ENCODE measurements at places on chromosomes 13 and 19. TPM values are rescaled to one million over a fixed set of nuclear protein-coding genes. Genes with fewer than 3 reads are reported as not detected.

GRCh38 chr19:52028780-52029123, 573 bp upstream of the ZNF614 start:
- H3K36me3 ChIP-seq, result peaks cover 76% of the 10 kb centered on the region
- H3K27me3 ChIP-seq, result no peaks in the 10 kb centered on the region
- peak overlapping the region; percentile 99 for H3K4me3 ChIP-seq

GRCh38 chr13:99373436-99373835, 66.2 kb upstream of the GPR183 start:
- H3K4me1 ChIP-seq, result peaks cover under 1% of the 10 kb centered on the region
- peaks cover 32% of the 10 kb centered on the region for H3K36me3 ChIP-seq
- no peak overlapping the region for H3K27ac ChIP-seq
- H3K27me3 ChIP-seq, result no peaks in the 10 kb centered on the region
- no peak for DNase-seq

The SHD gene
- total RNA-seq, result 4.4 TPM

DNA sequence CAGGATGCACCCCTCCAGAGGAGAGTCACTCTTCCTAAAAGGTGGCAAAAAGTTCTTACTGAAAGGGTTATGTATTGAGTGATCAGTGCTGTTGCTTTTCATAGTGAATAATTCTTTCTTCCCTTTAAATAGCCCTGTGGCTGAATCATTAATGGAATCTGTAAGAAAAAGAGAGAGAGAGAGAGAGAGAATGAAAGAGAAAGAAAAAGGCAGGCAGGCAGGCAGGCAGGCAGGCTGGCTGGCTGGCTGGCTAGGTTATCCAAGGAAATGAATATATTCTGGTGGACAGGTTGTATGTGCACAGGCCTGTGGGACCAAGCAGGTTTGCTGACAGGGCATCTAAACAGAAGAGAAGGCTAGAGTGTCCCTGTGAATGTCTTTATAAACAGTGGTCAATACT, 100.5 kb downstream of the DLEU7 start:
- no peaks in the 10 kb centered on the region for H3K27me3 ChIP-seq
- H3K4me3 ChIP-seq, result no peak overlapping the region
- DNase-seq, result no peak

The FZR1 gene
- 46.0 TPM for total RNA-seq

The SBSN gene
- 0.15 TPM for total RNA-seq

DNA sequence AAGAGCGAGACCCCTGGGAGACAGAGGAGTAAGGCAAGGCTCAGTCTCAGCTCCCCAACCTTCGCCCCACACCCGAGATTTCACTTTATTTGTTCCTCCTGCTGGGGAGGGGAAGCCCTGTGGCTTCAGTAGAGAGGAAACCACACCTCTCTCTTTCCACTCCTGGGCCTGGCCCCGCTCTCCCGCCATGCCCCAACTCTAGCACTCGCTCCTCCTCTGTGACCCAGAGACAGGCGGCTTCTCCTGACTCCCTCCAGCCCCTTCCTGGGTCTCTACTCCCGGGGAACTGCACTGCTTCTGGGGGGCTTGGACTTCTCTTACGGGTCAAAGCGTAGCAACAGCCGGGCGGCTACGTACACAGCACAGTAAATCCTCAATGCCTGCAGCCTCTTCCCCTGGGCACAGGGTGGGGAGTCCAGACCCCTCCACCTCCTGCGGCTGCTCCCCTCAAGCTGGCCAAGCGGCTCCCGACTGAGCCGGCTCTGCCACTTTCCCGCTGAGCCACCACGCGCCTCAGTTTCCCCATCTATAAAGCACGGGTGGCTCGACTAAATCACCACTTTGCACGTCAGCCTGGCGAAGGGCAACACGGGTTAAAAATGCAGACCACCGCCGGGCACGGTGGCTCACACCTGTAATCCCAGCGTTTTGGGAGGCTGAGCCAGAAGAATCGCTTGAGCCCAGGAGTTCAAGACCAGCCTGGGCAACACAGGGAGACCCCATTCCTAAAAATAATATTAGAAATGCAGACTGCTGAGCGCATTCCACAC, 1.4 kb downstream of the RNF126 start:
- H3K4me1 ChIP-seq, result no peaks in the 10 kb centered on the region
- H3K27ac ChIP-seq, result no peak overlapping the region
- no peaks in the 10 kb centered on the region for H3K27me3 ChIP-seq
- DNase-seq, result no peak
- H3K4me3 ChIP-seq, result peak overlapping the region; percentile 76

The LILRB4 gene
- not detected for total RNA-seq

GRCh38 chr13:52160506-52160905, 1.1 kb upstream of the NEK3 start:
- H3K4me1 ChIP-seq, result peaks cover 3% of the 10 kb centered on the region
- DNase-seq, result no peak
- H3K36me3 ChIP-seq, result no peaks in the 10 kb centered on the region
- H3K27me3 ChIP-seq, result no peaks in the 10 kb centered on the region

The PPM1N gene
- 8.1 TPM for total RNA-seq

The HPN gene
- 9.3 TPM for total RNA-seq

DNA sequence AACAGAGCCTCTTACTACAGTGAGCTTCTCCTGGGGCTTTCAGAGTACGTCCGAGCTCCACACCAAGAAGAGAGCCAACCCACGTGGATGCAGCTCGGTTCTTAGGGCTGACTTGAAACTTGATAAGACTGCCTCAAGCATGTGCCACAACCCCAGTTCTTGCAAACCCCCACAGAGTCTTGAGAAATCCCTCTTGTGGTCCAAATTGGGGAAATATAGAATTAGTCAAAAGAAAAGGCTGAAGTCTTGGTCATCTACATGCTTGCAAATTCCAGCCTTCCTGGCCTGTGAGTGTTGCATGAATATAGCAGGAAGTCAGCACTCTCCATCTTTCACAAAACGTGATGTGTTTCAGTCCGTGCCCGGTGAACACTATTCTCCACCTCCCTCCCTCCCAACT, 95.2 kb downstream of the GGACT start:
- no peak overlapping the region for H3K27ac ChIP-seq
- no peak for DNase-seq
- peaks cover 25% of the 10 kb centered on the region for H3K36me3 ChIP-seq
- no peaks in the 10 kb centered on the region for H3K27me3 ChIP-seq

The CD79A gene
- 0.39 TPM for total RNA-seq

GRCh38 chr19:29872224-29872731, 60.5 kb downstream of the CCNE1 start:
- DNase-seq, result peak; percentile 69
- H3K27ac ChIP-seq, result no peak overlapping the region
- H3K4me1 ChIP-seq, result no peaks in the 10 kb centered on the region
- peaks cover 3% of the 10 kb centered on the region for H3K27me3 ChIP-seq
- no peaks in the 10 kb centered on the region for H3K36me3 ChIP-seq
- H3K4me3 ChIP-seq, result peak overlapping the region; percentile 49

- H3K27ac ChIP-seq, result no peak overlapping the region
- H3K4me1 ChIP-seq, result no peaks in the 10 kb centered on the region
- DNase-seq, result no peak
- H3K27me3 ChIP-seq, result no peaks in the 10 kb centered on the region
Observed at GRCh38 chr13:42740753-42741152, 40.6 kb upstream of the FAM216B start.

DNA sequence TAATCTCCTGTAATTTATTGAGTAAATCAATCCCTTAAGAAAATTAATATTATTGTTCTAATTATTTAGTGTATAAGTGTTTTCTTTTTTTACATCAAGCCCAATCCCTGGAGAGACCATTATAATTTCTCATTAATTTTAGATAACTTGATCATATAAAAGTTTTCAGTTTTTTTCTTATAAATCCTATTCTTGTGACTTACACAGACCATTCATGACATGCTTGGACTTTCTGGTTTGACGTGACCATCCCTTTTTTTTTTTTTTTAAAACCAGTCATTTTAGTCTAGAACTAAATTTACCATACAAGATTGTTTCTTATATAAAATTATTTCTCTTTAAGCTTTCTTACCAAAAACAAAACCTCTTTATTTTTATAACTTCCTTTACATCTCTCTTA, 5.4 kb upstream of the MTRF1 start:
- H3K27ac ChIP-seq, result no peak overlapping the region
- no peak overlapping the region for H3K4me3 ChIP-seq
- H3K4me1 ChIP-seq, result no peaks in the 10 kb centered on the region
- DNase-seq, result no peak

DNA sequence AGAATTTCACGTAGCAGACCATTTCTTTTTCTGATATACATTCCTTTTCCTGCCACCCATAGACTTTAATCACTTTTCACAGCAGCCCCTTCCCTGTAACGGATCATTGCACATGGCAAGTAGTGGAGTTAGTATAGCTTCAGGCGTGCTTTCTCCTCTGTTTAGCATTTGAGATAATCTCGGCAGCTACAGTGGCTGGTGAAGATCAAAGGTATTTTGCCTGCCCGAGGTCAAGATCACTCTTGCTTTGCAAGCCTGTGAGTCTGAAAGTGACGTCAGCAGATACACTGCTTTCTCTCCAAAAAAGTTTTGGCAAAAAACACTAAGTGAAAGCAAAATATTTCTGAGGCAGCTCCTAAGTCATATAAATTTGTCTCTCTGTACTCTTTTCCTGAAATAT, 260.0 kb downstream of the NDFIP2 start:
- H3K27ac ChIP-seq, result no peak overlapping the region
- no peaks in the 10 kb centered on the region for H3K4me1 ChIP-seq
- no peak overlapping the region for H3K4me3 ChIP-seq
- no peaks in the 10 kb centered on the region for H3K27me3 ChIP-seq

The SERPINE3 gene
- total RNA-seq, result not detected

DNA sequence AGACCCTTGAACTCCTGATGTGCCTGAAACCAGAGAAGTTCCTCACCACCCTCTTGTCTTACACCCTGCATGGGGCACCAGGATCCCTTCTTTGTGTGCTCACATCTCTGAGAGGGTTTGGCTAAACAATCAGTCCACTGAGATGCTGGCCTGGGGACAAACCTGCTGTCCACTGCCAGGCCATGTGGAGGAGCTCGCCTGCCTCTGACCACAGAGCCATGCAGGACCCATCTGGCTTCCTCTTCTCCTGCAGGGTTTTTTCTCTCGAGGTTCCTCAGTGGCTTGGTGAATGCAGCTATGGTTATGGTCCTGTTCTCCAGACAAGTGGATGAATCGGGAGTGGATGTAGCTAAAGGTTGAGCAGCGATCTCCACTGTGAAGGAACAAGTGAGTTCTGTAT, 49.1 kb upstream of the MEDAG start:
- no peak overlapping the region for H3K27ac ChIP-seq
- DNase-seq, result no peak
- peaks cover 2% of the 10 kb centered on the region for H3K27me3 ChIP-seq
- no peaks in the 10 kb centered on the region for H3K4me1 ChIP-seq
- H3K36me3 ChIP-seq, result 0 out of 2 replicates have a peak, but pooled peaks cover 4% of the 10 kb centered on the region

The RAB3D gene
- total RNA-seq, result 32.8 TPM

The IGFL2 gene
- total RNA-seq, result not detected

The TSSK6 gene
- 2.6 TPM for total RNA-seq

GRCh38 chr13:50715402-50716146, 127.9 kb downstream of the DLEU7 start:
- no peak overlapping the region for H3K27ac ChIP-seq
- no peaks in the 10 kb centered on the region for H3K36me3 ChIP-seq
- no peak overlapping the region for H3K4me3 ChIP-seq
- H3K4me1 ChIP-seq, result no peaks in the 10 kb centered on the region
- DNase-seq, result no peak
- H3K27me3 ChIP-seq, result no peaks in the 10 kb centered on the region

DNA sequence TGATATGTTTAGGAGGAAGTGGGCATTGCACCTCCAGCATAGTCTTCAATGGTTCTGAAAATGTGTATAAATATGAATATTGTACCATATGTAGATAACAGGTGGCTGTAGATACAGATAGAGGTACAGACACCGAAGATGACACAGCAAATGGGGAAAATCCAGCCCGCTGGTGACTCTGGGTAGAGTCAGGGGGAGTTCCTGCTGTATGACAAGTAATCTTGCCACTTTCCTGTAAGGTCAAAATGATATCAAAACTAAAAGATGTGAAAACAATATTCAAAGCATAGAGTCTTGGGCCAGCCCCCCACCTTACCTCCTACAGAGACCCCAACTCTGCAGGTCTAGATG, 17.8 kb downstream of the C2CD4C start:
- no peak overlapping the region for H3K4me3 ChIP-seq
- no peaks in the 10 kb centered on the region for H3K4me1 ChIP-seq
- H3K27ac ChIP-seq, result no peak overlapping the region
- no peak for DNase-seq

DNA sequence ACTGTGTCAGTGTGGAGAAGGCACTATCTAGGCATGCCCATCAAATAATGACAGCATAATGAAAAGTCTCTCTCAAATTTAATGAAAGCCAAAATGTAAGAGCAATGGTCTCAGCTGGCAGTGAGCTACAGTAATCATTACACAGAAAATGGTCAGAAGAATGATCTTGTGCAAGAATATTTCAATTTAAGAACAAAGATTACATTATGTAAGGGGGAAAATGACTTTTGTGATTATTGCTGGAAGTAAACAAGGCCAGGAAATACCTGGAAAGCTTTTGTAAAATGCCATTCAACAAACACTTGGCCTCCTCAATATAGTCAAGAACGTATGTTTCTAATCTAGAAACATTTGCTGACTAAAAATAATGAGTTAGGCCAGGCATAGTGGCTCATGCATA, 89.1 kb downstream of the CAB39L start:
- H3K4me3 ChIP-seq, result no peak overlapping the region
- H3K27ac ChIP-seq, result no peak overlapping the region
- DNase-seq, result no peak
- H3K36me3 ChIP-seq, result no peaks in the 10 kb centered on the region

- peaks cover 32% of the 10 kb centered on the region for H3K36me3 ChIP-seq
- no peaks in the 10 kb centered on the region for H3K27me3 ChIP-seq
- no peak overlapping the region for H3K4me3 ChIP-seq
- H3K27ac ChIP-seq, result no peak overlapping the region
- no peak for DNase-seq
- H3K4me1 ChIP-seq, result no peaks in the 10 kb centered on the region
Observed at GRCh38 chr19:15587663-15588062, 27.4 kb upstream of the CYP4F8 start.

DNA sequence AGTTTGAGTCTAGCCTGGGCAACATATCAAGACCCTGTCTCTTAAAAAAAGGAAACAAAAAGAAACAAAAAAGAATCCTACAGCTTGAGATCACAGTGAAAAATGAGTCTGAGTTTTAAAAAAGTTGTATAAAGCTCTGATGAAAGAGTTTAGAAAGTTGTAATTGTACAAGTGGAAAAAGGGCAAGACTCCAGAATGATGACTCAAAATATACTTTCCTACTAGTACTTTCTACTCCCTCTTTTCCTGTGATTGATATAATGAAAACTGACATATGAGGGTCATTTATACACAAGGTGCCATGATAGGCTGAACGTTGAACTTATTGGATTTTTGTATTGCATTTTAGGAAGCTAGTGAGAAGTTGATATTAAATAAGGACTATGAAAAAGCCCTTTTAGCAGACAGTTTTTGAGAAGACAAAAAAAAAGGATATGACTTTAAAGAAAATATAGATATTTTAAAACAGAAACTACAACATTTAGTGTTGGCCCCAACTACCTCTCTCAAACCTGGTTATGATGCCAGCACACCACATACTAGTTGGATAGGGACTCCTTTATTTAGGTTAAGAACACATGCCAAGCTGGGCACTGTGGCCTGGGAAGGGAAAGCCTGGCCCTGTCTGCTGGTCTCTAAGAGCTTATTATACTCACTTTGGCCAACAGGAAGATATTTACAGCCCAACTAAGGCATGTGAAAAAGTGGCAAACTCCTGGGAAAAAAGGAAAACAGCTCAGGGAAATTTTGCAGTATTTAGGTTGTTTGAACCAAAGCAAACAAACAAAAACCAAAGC, 116.6 kb downstream of the KL start:
- H3K27ac ChIP-seq, result no peak overlapping the region
- H3K36me3 ChIP-seq, result peaks cover 10% of the 10 kb centered on the region
- H3K4me1 ChIP-seq, result no peaks in the 10 kb centered on the region
- no peaks in the 10 kb centered on the region for H3K27me3 ChIP-seq

- peaks cover 39% of the 10 kb centered on the region for H3K27me3 ChIP-seq
- H3K27ac ChIP-seq, result no peak within 1 kb of the TSS
- peak within 1 kb of the TSS; percentile 85 for H3K4me3 ChIP-seq
- no peak for DNase-seq
- H3K36me3 ChIP-seq, result no peaks in the 10 kb centered on the region
- H3K4me1 ChIP-seq, result no peaks in the 10 kb centered on the region
Observed at GRCh38 chr19:44748426-44749254, at the start of gene BCL3. Gene BCL3 (plus strand): TSS chr19:44748708. CDS start chr19:44748791, 83 bp downstream.
